ENCODE measurements at places on chromosomes 3 and 15. TPM values are rescaled to one million over a fixed set of nuclear protein-coding genes. Genes with fewer than 3 reads are reported as not detected.

LRRIQ4 gene
- 1.3 TPM for total RNA-seq

GHRL gene
- total RNA-seq, result 0.87 TPM

MCF2L2 gene
- 14.6 TPM for total RNA-seq

CLDN11 gene
- 1,538 TPM for total RNA-seq

PRSS50 gene
- 6.2 TPM for total RNA-seq

NLGN1 gene
- total RNA-seq, result 19.2 TPM

HDAC11 gene
- 81.9 TPM for total RNA-seq

WDR72 gene
- 2.4 TPM for total RNA-seq

PRTG gene
- 29.7 TPM for total RNA-seq

CDC25A gene
- 46.3 TPM for total RNA-seq

DNA sequence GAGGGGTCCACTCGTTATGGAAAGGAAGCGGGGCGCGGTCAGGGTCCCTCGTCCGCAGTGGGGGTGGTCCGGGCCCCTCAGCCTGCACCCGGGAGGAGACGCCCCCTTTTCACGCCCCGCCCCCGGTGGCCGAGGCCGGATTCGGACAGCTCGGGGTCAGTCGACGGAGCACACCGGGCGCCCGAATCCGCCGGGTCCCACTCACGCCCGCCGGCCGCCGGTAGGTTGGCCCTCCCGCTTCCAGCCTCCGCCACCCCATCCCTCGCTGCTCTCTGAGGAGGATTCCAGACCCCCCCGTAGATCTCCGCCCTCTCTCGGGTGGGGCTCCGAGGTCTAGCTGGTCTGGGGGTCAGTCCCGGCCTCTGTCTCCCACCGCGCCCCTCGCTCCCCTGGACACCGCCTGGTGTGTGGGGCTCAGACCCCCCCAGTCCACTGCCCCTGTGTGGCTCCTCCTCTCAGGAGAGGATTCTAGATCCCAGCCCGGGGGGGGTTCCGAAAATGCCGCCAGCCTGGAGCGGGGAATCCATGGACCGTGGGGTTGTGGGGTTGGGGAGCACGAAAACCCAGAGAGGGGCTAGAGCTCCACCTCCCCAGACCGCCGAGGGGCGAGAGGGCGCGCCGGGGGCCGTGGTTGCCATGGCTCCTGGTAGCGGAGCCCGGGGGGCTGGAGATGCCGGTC lies 725 bp downstream of the CHL1 start:
- H3K36me3 ChIP-seq, result no peaks in the 10 kb centered on the region
- peak overlapping the region; percentile 69 for H3K4me3 ChIP-seq
- H3K27ac ChIP-seq, result peak overlapping the region; percentile 7
- no peaks in the 10 kb centered on the region for H3K4me1 ChIP-seq

DNA sequence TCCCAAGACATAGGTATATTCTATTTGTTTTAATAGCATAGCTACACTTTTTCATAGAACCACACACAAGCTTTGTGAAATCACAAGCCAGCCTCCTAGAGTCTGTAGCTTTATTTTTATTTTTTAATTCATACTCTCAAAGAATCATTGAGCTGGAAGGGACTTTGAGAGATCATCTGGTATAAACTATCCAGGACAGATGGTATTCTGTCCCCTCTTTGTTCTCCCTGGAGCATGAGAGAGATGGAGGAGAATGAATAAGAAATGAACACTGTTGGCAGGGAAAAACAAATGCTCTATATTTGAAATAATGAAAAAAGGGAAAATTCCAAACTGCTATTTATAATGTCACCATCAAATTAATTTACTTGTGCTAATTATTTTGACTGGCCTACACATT lies 338.7 kb upstream of the IL12A start:
- H3K4me1 ChIP-seq, result no peaks in the 10 kb centered on the region
- no peak for DNase-seq
- no peaks in the 10 kb centered on the region for H3K27me3 ChIP-seq
- no peak overlapping the region for H3K4me3 ChIP-seq

- H3K4me3 ChIP-seq, result no peak overlapping the region
- H3K27ac ChIP-seq, result no peak overlapping the region
- H3K27me3 ChIP-seq, result no peaks in the 10 kb centered on the region
- DNase-seq, result no peak
- no peaks in the 10 kb centered on the region for H3K36me3 ChIP-seq
Measured at GRCh38 chr15:79516155-79516554, 84.0 kb downstream of the MINAR1 start.

DNA sequence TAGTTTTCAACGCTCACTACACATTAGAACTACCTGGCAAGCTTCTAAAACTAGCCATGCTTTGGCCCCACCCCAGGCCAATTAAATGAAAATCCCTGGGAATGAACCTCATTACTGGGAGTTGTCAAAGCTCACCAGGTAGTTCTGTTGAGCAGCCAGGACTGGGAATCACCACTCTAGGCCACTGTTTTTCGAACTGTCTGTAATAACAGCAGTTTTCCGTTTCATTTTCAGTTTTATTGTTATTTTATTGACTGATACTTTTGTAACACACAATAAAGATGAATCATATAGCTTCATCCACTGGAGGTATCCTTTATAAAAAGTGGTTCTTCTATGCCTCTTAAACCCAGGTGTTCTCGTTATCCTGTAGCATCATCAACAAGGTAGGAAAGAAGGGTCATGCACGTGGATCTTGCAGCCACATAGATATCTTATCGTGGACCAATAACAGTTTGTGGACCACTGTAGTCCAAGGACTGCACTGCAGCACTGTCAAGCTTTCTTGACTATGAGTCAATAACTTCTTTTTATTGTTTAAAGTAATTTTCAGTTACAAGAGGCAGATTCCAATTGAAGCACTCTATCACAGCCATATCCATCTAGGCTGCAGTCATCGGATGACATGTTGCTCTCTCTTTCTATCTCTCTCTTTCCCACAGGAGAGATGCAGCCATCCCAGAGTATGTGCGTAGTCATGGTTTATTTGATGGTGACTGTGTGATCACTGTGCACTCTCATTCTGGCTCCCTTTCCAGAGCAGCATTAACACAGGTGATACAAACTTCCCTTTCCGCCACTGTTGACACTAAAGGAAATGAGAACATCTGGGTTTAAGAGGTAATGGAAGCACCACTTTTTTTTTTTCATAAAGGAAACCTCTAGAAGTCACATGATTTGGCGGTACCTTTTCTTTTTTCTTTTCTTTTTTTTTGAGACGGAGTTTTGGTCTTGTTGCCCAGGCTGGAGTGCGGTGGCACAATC lies 39.0 kb upstream of the BLM start:
- no peaks in the 10 kb centered on the region for H3K27me3 ChIP-seq
- no peaks in the 10 kb centered on the region for H3K36me3 ChIP-seq
- no peaks in the 10 kb centered on the region for H3K4me1 ChIP-seq

DNA sequence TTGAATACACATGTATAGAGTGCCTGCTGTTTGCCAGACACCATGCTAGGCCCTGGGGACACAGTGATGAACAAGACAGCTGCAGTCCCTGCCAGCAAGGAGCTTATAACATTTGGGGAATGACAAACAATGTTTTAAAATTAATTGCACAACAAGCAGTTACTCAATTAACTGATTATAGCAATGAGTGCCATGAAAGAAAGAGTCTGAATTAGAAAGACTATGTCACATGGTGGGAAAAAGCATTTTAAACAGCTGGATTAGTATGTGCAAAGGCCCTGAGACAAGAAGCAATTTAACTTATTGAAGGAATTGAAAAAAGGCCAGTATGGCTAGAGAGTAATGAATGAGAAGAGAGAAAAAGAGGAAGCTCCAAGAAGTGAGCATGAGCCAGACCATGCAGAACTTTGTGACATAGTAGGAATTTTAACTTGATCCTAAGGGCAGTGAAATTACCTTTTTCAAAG lies 64.5 kb upstream of the PLXNA1 start:
- no peak overlapping the region for H3K27ac ChIP-seq
- DNase-seq, result no peak
- H3K36me3 ChIP-seq, result no peaks in the 10 kb centered on the region

- no peaks in the 10 kb centered on the region for H3K4me1 ChIP-seq
- no peak overlapping the region for H3K27ac ChIP-seq
- no peaks in the 10 kb centered on the region for H3K27me3 ChIP-seq
- H3K36me3 ChIP-seq, result no peaks in the 10 kb centered on the region
- H3K4me3 ChIP-seq, result no peak overlapping the region
- peak; percentile 55 for DNase-seq
Measured at GRCh38 chr3:79886204-79886603, 118.4 kb upstream of the ROBO1 start.

GRCh38 chr3:123004201-123004918 lies 23.2 kb downstream of the SEMA5B start:
- no peaks in the 10 kb centered on the region for H3K36me3 ChIP-seq
- no peaks in the 10 kb centered on the region for H3K27me3 ChIP-seq
- no peak for DNase-seq
- no peaks in the 10 kb centered on the region for H3K4me1 ChIP-seq
- no peak overlapping the region for H3K27ac ChIP-seq
- H3K4me3 ChIP-seq, result no peak overlapping the region

GRCh38 chr3:77933926-77934325 lies 894.0 kb downstream of the ROBO2 start:
- H3K27me3 ChIP-seq, result no peaks in the 10 kb centered on the region
- no peak overlapping the region for H3K27ac ChIP-seq
- no peak overlapping the region for H3K4me3 ChIP-seq
- no peak for DNase-seq
- H3K36me3 ChIP-seq, result no peaks in the 10 kb centered on the region

GRCh38 chr3:177835008-177835407 lies 637.7 kb upstream of the TBL1XR1 start:
- H3K36me3 ChIP-seq, result no peaks in the 10 kb centered on the region
- no peak overlapping the region for H3K4me3 ChIP-seq
- H3K27me3 ChIP-seq, result no peaks in the 10 kb centered on the region
- H3K27ac ChIP-seq, result no peak overlapping the region
- no peaks in the 10 kb centered on the region for H3K4me1 ChIP-seq

GRCh38 chr3:184005941-184006507 lies 11.7 kb downstream of the ABCC5 start:
- no peak overlapping the region for H3K27ac ChIP-seq
- H3K36me3 ChIP-seq, result no peaks in the 10 kb centered on the region
- no peak overlapping the region for H3K4me3 ChIP-seq
- H3K27me3 ChIP-seq, result no peaks in the 10 kb centered on the region
- H3K4me1 ChIP-seq, result no peaks in the 10 kb centered on the region
- peak; percentile 22 for DNase-seq

DNA sequence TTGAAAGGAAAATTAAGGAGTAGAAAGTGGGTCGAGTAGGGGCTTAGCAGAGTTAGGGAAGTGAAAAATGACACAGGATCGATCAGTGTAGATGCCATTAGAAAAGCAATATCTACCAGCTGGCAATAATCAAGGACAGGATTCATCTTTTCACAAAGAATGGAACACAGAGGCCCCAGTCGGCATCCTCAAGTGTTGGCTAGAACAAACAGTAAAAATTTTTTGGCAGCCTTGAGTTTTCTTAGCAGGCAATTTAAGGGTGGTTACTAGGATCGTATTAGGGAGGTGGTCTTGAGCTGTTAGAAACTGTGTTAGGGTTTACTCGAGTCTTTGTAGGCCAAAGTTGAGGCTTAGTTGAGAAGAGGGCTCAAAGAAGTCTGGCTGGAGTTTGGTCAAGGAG lies 658.8 kb upstream of the SGO1 start:
- no peak overlapping the region for H3K27ac ChIP-seq
- H3K36me3 ChIP-seq, result no peaks in the 10 kb centered on the region
- no peaks in the 10 kb centered on the region for H3K27me3 ChIP-seq
- no peak overlapping the region for H3K4me3 ChIP-seq
- no peaks in the 10 kb centered on the region for H3K4me1 ChIP-seq

- no peaks in the 10 kb centered on the region for H3K4me1 ChIP-seq
- DNase-seq, result no peak
- H3K27ac ChIP-seq, result no peak overlapping the region
- H3K4me3 ChIP-seq, result no peak overlapping the region
- no peaks in the 10 kb centered on the region for H3K36me3 ChIP-seq
- no peaks in the 10 kb centered on the region for H3K27me3 ChIP-seq
Measured at GRCh38 chr15:78651007-78651406, 10.0 kb upstream of the CHRNB4 start.

DNA sequence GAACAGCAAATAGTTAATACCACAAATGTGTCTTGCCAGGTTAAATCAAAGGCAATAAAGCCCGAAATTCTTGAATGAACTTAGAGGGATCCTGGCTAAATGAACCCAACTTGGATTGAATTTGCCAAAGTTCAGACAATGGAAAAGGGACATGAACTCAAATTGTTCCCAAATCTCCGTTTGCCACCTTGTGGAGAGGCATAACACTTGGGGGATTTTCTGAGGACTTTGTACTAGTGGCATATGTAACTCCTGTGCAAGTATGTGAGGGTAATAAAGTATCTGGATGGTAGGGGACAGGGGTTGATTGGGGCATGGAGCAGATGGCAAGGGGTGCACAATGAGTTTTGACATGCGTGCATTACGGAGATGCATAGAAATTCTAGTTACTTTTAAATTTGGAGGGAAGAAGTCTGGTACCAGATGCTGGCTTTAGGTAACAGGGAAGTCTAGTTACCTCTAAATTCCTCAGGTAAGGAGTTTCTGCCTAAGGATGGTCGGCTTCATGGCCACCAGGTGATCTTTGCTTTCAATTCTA lies 1.2 kb upstream of the TCAIM start:
- peak overlapping the region; percentile 94 for H3K27ac ChIP-seq
- H3K4me1 ChIP-seq, result peaks cover 9% of the 10 kb centered on the region
- no peak for DNase-seq
- no peaks in the 10 kb centered on the region for H3K27me3 ChIP-seq
- H3K4me3 ChIP-seq, result no peak overlapping the region

Data from testis (tissue), 5 donors.